T1000 (cell line): ENCODE measurements at places on chromosomes 12 and 14.

DNA sequence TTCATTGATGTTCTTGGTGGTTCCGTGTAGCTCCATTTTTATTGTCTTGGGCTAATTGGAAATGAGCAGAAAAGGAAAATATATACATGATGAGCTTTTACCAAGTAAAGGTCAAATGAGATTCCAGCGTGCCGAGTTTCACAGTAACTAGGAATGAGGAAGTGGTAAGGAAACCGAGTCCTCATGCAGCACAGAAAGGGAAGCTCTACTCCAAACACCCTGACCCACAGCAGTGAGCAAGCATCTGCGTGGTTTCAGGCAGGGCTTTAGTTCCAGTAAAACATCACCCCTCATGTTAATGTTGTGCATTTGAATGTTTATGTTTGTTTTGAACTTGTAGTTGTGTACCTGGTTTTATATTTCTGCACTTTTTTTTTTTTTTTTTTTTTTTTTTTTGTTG is 208.0 kb downstream of the SLC41A2 start:
- DNase-seq: no peak

- no peak for DNase-seq
These were observed 34.4 kb downstream of the PROX2 start for GRCh38 chr14:74841230-74842207.

DNA sequence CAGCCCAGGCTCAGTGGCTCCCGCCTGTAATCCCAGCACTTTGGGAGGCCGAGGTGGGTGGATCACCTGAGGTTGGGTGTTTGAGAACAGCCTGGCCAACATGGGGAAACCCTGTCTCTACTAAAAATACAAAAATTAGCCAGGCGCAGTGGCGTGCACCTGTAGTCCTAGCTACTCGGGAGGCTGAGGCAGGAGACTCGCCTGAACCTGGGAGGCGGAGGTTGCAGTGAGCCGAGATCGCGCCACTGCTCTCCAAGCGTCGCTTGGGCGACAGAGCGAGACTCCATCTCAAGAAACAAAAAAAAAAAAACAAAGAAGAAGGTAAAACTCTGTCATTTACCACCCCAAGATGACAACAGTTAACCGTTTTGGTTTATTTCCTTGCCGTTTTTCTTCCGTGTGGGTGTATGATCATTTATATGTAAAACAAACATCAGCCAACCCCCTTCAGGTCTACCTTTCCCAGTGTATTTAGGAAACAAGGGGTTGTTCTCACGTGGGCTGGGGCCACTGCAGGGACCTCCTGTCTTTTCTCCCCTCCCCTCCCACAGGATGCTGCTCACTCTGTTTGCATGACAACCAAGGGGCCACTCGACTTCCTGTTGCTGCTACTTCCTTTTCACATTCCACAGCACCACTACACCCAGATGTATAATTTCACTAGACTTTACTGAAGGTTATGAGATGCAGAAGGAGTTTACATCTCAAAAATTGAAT is 13.6 kb downstream of the TTC9 start:
- DNase-seq: no peak

- no peak for DNase-seq
These were observed 22.5 kb upstream of the PCNX1 start for GRCh38 chr14:70884595-70885342.

GRCh38 chr14:41404126-41404525 is 202.6 kb upstream of the LRFN5 start:
- DNase-seq: no peak

DNA sequence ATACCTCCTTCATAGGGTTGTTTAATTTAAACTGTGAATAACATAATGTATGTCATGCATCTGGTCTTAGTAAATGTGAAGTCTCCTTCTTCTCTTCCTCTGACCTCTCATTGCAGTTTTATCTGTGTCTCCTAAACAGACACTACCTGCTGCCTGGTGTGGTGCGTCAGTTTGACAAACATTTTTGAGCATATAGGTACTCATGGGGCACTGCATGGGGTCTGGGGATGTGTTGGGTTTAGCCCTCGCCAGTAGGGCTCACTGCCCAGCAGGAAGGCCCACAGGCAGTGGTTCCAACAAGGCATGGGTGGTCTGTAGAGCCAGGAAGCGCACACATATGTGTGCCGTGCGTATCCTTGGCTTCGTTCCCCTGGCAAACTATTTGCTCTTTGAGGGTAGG is 3.0 kb upstream of the CEBPE start:
- DNase-seq: no peak

GRCh38 chr12:127193341-127193740 is 1073.6 kb upstream of the TMEM132C start:
- no peak for DNase-seq

- DNase-seq: no peak
These were observed 108.5 kb downstream of the SLC38A1 start for GRCh38 chr12:46160101-46160980.

DNA sequence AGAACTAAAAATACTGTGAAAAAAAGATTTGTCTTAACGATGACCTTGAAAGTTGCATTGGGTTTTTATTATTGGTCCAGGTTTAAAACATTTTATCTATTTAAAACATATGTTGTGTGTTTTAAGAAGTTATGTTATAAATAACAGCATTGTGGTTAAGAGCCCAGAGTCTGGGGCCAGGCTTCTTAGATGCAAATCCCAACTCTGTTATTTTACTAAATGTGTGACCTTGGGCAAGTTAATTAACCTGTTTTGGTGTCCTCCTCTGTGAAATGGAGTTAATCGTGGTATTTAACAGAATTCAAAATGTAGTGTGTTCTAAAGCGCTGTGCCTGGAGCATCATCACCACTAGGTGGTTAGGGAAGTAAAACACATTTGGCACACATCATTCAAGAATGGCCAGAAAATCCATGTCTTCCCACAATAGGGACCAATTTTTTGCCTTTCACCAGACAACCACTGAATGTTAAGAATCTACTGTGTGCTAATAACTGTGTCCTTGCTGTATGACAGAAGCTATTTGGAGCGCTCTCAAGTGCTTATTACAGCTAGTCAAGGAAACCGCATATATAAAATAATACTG is 133.3 kb downstream of the MON2 start:
- no peak for DNase-seq

DNA sequence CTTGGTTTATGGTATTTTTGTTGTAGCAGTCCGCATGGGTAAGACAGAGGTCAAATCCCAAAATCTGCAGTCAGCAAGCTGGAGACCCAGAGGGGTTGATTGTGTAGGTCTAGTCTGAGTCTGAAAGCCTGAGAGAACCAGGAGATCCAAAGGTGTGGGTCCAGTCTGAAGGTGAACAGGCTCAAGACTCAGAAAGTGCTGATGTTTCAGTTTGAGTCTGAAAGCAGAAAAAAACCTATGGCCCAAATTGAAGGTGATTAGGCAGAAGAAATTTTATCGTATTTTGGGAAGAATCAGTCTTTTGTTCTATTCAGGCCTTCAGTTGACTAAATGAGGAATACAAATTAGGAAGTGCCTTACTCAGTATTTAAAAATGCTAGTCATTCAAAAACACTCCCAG is 807.8 kb upstream of the FOXG1 start:
- no peak for DNase-seq

- no peak for DNase-seq
These were observed 44.8 kb downstream of the PLXNC1 start for GRCh38 chr12:94193168-94193567.

DNA sequence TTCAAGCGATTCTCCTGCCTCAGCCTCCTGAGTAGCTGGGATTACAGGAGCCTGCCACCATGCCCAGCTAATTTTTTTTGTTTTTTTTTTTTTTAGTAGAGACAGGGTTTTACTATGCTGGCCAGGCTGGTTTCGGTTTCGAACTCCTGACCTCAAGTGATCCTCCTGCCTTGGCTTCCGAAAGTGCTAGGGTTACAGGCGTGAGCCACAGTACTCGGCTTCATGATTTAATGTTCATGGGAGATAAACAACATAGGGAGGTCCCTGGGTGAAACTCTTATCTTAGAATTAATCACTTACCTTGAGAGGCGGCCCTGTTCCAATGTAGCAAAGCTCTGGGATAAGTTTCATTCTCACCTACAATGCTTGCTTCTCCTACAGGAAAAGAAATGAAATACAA is 48.3 kb downstream of the SEL1L start:
- no peak for DNase-seq

DNA sequence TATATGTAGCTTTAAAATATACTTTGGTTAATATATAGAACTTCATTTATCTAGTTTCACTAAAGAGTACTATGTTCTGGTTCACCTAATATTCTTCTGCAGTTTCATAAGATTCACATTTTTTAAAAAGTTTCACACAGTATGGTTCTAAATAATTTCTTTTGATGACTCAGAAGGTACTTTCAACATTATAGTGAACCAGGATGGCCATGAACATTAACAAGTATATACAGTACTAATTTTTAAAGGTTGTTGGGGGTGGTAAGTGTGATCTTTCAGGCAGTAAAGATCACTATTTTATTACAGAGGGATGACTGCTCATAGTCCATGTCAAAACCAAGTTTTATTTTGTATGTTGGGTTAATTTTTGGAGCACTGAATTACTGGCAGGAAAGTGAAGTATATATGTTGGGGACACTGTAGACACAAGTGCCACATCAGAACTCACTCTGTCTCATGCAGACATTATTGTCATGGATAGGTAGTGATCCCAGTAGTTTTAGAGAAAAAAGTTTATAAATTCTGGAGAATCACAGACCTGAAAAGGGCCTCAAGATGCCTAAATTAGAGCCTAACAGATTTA is 60.0 kb downstream of the DCAF5 start:
- no peak for DNase-seq

- no peak for DNase-seq
These were observed 74.6 kb upstream of the MYF6 start for GRCh38 chr12:80632835-80633234.

GRCh38 chr12:49945394-49946080 is 5.0 kb upstream of the AQP2 start:
- no peak for DNase-seq

- DNase-seq: no peak
These were observed 123.0 kb downstream of the FOXN3 start for GRCh38 chr14:89294060-89294459.

GRCh38 chr12:76455582-76456345 is 103.8 kb downstream of the OSBPL8 start:
- DNase-seq: peak; percentile 12

DNA sequence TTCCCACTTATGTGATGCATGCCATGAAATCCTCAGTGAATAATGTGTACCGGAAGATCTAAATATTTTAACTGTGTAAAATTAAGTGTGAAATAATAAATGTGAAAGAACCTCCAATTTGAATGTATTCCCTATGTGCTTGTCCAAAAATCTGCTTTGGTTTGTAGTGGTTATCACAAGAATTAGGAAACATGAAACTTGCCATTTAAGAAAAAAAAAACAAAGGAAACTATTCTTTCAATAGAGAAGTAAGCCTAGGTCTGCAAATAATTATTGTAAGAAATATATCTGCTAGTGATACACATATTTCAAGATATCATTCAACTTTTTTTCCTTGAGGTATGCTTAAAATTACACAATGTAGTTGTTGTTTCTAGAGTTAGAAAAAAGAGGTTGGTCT is 500.4 kb downstream of the SLC6A15 start:
- DNase-seq: no peak

DNA sequence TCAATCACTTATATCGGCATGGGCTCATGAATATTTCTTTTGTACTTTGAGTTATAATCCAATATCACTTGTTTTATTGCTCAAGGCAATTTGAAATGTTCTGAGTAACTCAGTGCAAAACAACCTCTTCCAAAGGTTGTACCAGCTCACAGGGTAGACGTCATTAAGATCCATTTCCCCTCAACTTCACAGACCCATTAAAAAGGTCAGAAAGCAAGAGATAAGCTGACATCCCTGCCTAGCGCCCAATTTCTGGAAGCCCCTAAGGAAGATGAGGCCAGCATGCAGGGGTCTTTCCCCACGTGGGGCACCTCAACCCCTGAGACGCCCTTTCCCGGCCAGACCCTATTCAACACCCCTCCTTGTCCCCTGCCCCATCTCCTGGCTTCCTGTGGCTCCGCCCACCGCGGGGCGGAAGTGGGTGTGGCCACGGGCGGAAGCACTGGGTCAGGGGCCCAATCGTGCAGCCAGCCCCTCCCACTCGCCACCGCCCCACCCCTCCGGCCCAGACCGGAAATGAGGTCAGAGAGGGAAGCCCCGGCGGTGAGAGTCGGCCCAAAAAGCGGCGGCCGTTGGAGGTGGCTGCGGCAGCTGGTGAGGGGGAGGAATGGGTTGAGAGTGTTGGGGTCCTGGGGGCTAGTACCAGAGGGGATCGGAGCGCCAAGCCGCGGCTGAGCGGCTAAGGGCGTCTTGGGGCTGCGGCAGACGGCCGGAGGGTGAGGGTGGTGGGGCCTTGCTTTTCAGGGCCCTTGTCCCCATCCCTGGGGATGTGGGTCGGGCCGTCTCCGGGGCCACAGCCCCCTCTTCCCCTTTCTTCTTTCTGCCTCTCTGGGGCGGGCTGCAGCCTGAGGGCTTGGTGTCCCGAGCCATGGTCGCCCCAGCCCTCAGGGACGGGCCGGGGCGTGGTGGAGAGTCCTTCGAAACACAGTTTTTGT is at the start of gene GPATCH2L:
Gene GPATCH2L (plus strand): TSS at position 525 of the 935 bp plus-strand sequence. CDS start 2,442 bp downstream, outside the sequence.
- peak; percentile 88 for DNase-seq

DNA sequence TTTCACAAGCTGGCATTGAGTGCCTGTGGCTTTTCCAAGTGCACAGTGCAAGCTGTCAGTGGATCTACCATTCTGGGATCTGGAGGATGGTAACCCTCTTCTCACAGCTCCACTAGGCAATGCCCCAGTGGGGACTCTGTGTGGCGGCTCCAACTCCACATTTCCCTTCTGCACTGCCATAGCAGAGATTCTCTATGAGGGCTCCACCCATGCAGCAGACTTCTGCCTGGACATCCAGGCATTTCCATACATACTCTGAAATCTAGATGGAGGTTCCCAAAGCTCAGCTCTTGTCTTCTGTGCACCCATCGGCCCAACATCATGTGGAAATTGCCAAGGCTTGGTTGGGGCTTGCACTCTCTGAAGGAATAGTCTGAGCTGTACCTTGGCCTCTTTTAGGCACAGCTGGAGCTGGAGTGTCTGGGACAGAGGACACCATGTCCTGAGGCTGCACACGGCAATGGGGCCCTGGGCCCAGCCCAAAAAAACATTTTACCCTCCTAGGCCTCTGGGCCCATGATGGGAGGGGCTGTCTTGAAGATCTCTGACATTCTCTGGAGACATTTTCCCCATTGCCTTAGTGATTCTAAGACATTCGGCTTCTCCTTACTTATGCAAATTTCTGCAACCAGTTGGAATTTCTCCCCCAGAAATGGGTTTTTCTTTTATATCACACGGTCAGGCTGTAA is 313.3 kb upstream of the SFSWAP start:
- no peak for DNase-seq

- no peak for DNase-seq
These were observed 7.0 kb upstream of the MARK3 start for GRCh38 chr14:103378038-103378854.

- DNase-seq: no peak
These were observed 2.1 kb upstream of the CCT2 start for GRCh38 chr12:69583203-69583602.
